Type B pancreatic cell (in vitro differentiated cells): ENCODE measurements at places on chromosomes 7 and 10.
A peak's percentile ranks its signal among the peaks of the same experiment; 100 is the strongest.

- no peaks in the 10 kb centered on the region for H3K36me3 ChIP-seq
- H3K4me3 ChIP-seq, result no peak overlapping the region
- H3K27me3 ChIP-seq, result no peaks in the 10 kb centered on the region
Observed at GRCh38 chr10:33817605-33818004, 483.1 kb upstream of the NRP1 start.

DNA sequence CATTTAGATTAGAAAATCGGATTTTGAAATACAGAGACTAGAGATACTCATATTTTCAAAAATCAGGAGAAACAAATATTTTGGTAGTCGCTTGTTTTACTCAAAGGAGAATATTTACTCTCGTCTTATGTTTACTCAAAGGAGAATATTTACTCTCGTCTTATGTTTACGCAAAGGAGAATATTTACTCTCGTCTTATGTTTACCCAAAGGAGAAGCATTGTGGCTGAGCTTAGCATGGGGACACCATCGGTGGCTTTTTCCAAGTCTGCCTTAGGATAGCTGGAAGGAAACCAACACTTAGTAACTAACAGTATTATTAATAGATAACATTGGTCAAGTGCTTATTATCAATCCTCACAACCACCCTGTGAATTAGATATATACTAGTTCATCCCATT, 71.8 kb downstream of the SNX10 start:
- no peaks in the 10 kb centered on the region for H3K27me3 ChIP-seq
- no peaks in the 10 kb centered on the region for H3K36me3 ChIP-seq
- no peak for DNase-seq

DNA sequence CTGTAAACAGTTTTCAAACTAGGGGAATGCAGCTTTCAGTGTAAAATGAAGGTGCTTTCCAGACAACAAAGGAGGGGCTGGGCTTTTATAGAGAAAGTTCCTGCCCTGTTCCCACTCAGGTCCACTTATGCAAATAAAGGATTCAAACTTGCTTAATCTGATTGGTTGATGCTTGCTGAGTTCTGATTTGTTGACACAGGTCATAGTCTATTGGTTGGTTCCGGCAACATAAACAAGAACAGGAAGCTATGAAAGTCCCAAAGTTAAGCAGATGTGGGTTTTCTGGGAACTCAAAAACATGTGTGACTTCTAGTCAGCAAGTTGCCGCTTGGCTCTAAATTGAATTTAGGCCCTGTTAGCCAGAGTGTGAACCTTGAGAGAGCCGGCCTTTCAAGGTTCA, 194.2 kb upstream of the SVIL start:
- H3K27ac ChIP-seq, result no peak overlapping the region
- H3K4me3 ChIP-seq, result no peak overlapping the region
- no peaks in the 10 kb centered on the region for H3K36me3 ChIP-seq
- H3K27me3 ChIP-seq, result no peaks in the 10 kb centered on the region

GRCh38 chr10:121702351-121703320, 104.4 kb upstream of the FGFR2 start:
- DNase-seq, result no peak
- no peak overlapping the region for H3K27ac ChIP-seq
- H3K4me1 ChIP-seq, result peaks cover 10% of the 10 kb centered on the region
- no peaks in the 10 kb centered on the region for H3K36me3 ChIP-seq
- no peak overlapping the region for H3K4me3 ChIP-seq

DNA sequence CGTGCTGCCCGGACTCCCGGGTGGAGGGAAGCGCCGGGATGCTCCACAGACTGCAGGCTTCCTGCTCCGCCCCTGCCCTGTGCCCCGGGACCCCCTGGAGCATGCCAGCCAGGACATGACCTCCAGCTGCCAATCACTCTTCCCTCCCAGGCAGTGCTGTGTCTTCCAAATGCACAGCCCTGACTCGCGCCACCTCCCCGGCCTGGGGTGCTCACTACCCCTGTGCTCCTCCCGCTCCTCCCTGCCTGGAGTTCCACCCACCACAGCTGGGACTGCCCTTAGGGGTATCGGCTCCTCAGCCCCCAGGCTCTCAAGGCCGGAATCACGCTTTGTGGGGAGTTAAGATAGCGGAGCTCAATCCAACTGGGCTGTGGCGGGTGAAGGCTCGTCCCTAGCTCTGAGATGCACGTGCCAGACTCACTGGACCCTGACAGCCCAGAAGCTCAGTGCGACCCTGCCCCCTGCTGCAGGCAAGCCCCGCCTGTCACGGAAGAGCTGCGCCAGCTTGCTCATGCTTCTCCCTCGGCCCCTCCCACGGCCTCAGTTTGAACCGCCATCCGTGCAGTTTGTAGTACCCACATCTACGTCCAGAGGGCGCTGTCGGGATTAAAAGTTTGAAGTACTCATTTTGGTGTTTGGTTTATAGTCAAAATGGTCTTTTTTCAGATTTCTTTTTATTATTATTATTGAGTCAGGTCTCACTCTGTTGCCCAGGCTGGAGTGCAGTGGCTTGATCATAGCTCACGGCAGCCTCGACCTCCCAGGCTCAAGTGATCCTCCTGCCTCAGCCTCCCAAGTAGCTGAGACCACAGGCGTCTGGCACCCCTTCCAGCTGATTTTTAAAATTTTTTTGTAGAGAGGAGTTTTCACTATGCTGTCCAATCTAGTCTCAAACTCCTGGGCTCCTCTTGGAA, 142.5 kb upstream of the TCERG1L start:
- peak overlapping the region; percentile 79 for H3K4me3 ChIP-seq
- peaks cover 50% of the 10 kb centered on the region for H3K27me3 ChIP-seq
- H3K27ac ChIP-seq, result peak overlapping the region; percentile 68
- peak; percentile 86 for DNase-seq

DNA sequence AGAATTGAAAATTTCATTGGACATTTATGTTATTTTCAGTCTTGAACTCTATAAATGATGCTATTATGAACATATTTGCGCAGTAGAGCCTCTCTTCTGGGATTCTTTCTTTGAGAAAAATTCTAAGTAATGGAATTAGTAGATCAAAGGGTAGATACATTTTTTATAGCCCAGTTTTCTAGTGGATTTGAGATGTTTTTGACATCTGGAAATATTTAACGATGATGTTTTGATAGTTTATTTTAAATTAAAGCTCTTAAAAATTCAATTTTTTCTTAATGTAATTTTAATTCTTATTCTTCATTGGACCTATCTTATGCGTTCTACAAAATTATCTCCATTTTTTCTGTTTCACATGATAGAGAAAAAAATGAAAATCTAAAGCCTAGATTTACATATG, 103.0 kb downstream of the ADAM22 start:
- H3K27ac ChIP-seq, result no peak overlapping the region
- no peaks in the 10 kb centered on the region for H3K27me3 ChIP-seq
- H3K4me3 ChIP-seq, result no peak overlapping the region
- H3K4me1 ChIP-seq, result no peaks in the 10 kb centered on the region
- H3K36me3 ChIP-seq, result peaks cover 6% of the 10 kb centered on the region

GRCh38 chr10:822661-823367, 108.7 kb downstream of the LARP4B start:
- no peak for DNase-seq
- no peaks in the 10 kb centered on the region for H3K4me1 ChIP-seq
- H3K4me3 ChIP-seq, result no peak overlapping the region

DNA sequence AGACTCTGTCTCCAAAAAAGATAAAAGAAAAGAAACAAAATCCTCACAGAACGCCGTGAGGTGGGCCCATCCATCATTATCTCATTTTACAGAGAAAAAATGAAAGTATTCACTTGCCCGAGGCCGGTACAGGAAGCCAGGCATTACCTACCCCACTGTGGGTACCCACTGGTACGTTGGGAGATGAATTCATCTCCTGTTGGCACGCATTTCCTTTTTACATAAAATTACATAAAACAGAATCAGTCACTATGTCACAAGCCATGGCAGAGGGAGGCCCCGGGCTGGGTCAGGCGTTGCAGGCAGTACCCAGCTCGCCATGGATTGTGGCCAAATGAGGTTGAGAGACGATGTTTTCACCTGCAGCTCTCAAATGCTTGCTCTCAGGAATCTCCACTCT, 38.6 kb upstream of the TNRC18 start:
- H3K27me3 ChIP-seq, result no peaks in the 10 kb centered on the region
- H3K4me1 ChIP-seq, result peaks cover 4% of the 10 kb centered on the region
- no peak for DNase-seq
- no peak overlapping the region for H3K4me3 ChIP-seq

DNA sequence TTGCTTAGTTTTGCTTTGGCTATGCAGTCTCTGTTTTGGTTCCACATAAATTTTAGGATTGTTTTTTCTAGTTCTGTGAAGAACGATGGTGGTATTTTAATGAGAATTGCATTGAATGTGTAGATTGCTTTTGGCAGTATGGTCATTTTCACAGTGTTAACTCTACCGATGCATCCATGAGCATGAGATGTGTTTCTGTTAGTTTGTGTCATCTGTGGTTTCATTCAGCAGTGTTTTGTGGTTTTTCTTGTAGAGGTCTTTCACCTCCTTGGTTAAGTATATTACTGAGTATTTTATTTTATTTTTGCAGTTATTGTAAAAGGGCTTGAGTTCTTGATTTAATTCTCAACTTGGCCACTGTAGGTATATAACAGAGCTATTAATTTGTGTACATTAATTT, 78.2 kb upstream of the ZNF92 start:
- peaks cover 3% of the 10 kb centered on the region for H3K36me3 ChIP-seq
- no peak overlapping the region for H3K4me3 ChIP-seq
- no peak overlapping the region for H3K27ac ChIP-seq
- no peak for DNase-seq

DNA sequence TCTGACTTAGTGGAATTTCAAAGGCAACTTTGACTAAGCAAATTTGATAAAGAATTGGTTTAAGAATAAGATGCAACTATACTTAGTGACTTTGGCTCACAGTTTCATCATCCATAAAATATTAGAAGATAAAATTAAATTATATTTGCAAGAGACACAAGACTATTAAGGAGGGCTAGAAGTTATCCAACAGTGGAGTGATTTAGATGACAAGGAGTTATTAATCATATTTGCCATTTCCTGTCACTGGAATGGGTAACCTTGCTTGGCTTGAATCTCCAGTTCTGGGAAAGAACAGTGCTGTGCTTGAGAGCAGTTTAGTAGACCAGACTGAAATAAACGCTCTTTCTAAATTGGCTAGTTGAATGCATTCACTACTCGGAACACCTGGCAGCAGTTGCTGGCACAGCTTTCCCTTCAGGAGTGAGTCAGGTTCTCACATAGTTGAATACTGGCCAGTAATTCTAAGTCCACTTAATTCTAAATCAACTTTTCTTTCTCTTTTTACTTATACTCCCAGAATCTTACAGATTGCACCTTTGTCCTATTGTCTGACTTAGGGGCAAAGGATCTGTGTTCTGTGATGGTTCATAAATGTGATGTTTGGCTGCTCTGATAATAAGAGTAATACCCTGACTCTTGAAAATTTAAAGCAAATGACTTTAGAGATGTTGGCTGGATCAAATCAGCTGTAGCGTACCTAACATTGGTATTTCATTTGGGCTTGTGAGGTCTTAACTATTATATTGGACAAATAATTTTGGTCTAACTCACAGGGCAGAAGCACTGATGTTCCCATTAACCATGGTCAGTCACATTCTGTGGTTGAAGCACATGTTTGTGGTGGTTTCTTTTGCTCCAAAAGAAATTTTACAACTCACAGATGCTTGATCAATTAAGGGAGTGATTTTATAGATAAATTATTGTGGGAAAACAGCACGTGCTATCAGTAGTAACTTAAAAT, 16.6 kb downstream of the STMP1 start:
- H3K4me3 ChIP-seq, result no peak overlapping the region
- peak overlapping the region; percentile 49 for H3K27ac ChIP-seq
- peaks cover 24% of the 10 kb centered on the region for H3K36me3 ChIP-seq
- peaks cover 7% of the 10 kb centered on the region for H3K4me1 ChIP-seq

- peaks cover 6% of the 10 kb centered on the region for H3K36me3 ChIP-seq
- no peak overlapping the region for H3K27ac ChIP-seq
- H3K4me1 ChIP-seq, result peaks cover 15% of the 10 kb centered on the region
- H3K27me3 ChIP-seq, result peaks cover 10% of the 10 kb centered on the region
Observed at GRCh38 chr7:116560021-116560970, 35.5 kb downstream of the CAV1 start.

DNA sequence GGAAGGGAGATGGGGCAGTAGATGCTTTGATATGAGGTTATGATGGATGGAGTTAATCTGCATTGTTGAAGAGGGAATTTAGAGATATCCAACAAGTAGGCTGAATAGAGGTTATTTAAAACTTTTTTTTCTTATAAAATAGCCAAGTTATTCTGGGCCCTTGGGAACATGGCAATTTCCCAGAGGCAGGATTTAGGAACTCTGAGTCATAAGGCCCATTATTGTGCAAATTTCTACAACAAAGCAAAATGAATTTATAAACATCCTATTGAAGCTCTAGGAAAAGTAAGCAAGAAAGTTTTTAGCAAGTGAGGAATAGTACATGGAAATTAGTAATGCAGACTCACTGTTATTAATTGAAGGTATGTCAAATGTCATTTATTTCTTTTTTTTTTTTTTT, 160.9 kb upstream of the NPY start:
- no peak overlapping the region for H3K4me3 ChIP-seq
- no peaks in the 10 kb centered on the region for H3K27me3 ChIP-seq
- H3K4me1 ChIP-seq, result no peaks in the 10 kb centered on the region
- DNase-seq, result no peak

GRCh38 chr7:106671160-106671559, 10.2 kb upstream of the CCDC71L start:
- H3K36me3 ChIP-seq, result no peaks in the 10 kb centered on the region
- no peaks in the 10 kb centered on the region for H3K27me3 ChIP-seq
- no peaks in the 10 kb centered on the region for H3K4me1 ChIP-seq
- no peak for DNase-seq
- no peak overlapping the region for H3K4me3 ChIP-seq

GRCh38 chr10:83801983-83802382, 337.3 kb upstream of the GHITM start:
- H3K4me1 ChIP-seq, result no peaks in the 10 kb centered on the region
- H3K4me3 ChIP-seq, result no peak overlapping the region
- H3K36me3 ChIP-seq, result no peaks in the 10 kb centered on the region
- H3K27ac ChIP-seq, result no peak overlapping the region
- no peak for DNase-seq

DNA sequence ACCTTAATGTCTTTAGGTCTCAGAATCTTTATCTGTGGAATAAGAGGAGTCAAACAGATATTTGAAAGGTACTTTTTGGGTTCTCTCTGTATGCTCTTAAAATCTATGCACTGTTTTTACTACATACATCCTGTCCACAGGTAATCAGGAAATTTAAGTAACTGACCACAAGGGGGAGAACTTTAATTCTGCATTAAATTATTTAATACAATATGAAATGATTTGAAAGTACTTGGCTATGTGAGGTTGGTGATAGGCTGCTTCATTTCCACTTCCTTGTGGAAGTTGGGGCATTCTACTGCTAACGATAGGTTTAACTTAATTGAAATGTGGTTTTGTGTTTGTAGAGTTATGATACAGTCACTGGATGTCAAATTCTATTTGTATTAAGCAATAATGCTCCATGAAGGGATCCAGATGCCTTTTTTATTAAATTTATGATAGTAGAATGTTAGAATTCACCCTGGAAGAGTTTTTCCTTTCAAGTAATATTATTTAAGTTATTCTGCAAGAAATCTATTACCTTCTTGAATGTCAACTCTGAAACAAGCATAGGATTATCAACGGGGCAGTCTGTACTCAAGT, 6.0 kb downstream of the TEX47 start:
- no peaks in the 10 kb centered on the region for H3K36me3 ChIP-seq
- H3K27me3 ChIP-seq, result peaks cover 5% of the 10 kb centered on the region
- DNase-seq, result no peak
- H3K4me1 ChIP-seq, result no peaks in the 10 kb centered on the region
- H3K27ac ChIP-seq, result no peak overlapping the region
- H3K4me3 ChIP-seq, result no peak overlapping the region

- H3K27ac ChIP-seq, result no peak overlapping the region
- no peak overlapping the region for H3K4me3 ChIP-seq
- no peak for DNase-seq
Observed at GRCh38 chr10:88651101-88651551, 13.1 kb upstream of the LIPF start.

- H3K27ac ChIP-seq, result no peak overlapping the region
- no peaks in the 10 kb centered on the region for H3K4me1 ChIP-seq
- no peak overlapping the region for H3K4me3 ChIP-seq
- DNase-seq, result no peak
Observed at GRCh38 chr7:3807824-3808223, 506.8 kb downstream of the SDK1 start.
